ENCODE measurements at places on chromosomes 16 and 17.

DNA sequence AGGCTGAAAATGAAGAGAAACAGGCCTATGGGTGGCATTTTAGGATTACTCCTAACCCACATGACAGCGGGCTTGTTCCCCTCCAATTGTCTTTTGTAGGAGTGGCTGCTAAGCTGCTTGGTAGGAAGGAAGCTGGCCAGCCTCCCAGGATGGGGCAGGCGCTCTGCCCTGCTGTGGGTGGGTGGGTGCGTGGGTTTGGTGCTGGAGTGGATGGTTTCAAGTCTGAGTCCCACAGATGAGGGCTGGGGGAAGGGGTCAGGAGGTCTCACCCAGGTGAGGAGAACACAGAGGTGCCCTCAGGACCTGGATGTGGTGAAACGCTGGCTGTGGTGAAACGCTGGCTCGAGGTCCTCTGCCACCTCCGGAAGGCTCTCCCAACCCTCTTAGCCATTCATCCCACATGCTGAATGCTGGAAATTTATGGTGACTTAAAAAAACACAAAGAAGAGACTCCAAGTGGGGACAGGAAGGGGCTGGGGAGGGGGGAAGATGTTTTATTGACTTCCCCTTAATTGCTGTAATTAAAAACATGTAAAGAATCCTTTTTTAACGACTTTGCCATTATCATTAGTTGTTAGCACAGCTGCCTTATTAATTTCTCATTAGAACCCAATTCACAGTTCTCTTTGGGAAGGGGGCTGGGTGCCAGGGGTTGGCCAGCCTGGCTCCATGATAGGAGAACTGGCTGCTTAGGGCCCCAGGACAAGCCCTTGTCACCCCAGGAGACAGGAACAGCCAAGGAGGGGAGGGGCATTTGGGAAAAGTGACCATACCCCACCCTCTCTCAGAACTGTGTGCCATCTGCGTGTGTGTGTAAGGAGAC is 153.5 kb upstream of the CDC42EP4 start:
- no peak for DNase-seq

DNA sequence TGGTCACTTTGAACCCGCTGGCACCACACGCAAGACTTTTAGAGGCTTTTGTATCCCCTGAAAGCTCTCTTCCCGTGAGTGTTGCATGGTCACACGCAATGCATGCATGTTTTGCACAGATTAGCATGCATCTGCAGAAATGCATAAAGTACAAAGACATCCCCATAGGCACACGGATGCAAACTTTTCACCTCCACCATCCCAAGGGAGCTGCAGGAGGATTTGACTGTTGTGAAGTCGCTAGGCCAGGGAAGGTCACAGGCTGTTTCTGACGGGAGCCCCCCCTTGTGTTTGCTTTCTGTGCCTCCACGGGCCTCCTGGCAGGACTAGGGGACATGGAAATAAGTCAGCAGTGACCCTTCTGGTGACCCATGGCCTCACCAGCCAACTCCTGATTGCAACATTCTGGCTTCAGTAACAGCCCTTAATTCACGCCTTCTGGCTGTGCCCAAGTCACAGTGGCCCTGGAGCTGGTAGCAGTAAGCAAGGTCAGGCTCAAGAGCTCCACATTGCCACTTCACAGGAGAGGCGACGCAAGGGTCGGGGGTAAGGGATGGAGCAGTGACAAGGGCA is 45.1 kb downstream of the SOX9 start:
- DNase-seq, result no peak

GRCh38 chr16:1713933-1714332 is 7.9 kb downstream of the MAPK8IP3 start:
- DNase-seq, result no peak

- peak; percentile 64 for DNase-seq
Measured at GRCh38 chr17:42409523-42410318, 13.3 kb downstream of the CAVIN1 start.
